ENCODE measurements at places on chromosomes 2 and 18.

- DNase-seq, result no peak
Measured at GRCh38 chr2:158688721-158689120, 106.4 kb upstream of the DAPL1 start.

- no peak for DNase-seq
Measured at GRCh38 chr2:221716426-221717303, 144.6 kb upstream of the EPHA4 start.

GRCh38 chr2:164706522-164706921 lies 85.2 kb upstream of the GRB14 start:
- no peak for DNase-seq

- DNase-seq, result no peak
Measured at GRCh38 chr18:28075501-28075900, 101.4 kb downstream of the CDH2 start.

- DNase-seq, result no peak
Measured at GRCh38 chr2:119744335-119744939, 15.3 kb upstream of the PTPN4 start.

DNA sequence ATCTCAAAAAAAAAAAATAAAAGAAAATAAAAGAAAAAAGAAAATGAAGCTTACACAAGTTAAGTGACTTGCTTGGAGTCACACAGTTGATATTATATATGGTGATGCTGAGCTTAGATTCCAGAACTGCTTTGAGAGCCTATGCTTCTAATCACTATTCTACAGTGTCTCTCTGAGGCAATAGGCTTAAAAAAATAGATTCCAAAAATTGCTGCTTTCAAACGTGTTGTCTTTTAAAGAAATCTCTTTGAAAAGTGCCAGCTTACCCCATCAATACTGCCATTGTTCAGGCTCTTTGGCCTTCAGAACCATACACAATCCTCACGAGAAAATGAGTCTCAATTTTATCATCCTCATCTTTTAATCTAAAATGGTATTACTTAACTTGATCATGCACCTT lies 102.6 kb downstream of the CDK15 start:
- DNase-seq, result no peak

DNA sequence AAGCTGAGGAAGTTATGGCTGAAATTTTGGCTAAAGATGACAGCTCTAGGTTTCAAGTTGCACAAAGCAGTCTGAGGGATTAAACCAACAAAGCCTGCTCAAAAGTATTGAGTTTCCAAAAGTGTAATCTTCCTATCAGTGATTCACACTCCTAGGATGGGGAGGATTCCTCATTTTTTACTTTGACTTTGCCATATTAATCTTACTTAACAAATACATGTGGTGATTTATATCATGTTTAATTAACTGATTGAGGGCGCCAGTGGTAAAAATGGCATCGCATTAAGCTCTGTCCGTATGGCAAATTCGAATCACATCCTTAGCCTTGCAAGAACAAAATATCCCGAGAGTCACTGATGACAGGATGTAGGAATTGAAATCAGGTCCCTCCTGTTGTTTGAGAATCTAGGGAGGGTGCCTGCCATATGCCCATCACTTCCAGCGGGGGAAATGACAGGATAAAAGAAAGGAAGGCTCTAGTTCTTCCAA lies 78.1 kb upstream of the ETAA1 start:
- no peak for DNase-seq

Data from NT2/D1 (cell line).